PC-3 (cell line): ENCODE measurements at places on chromosomes 7 and 10.

- DNase-seq: no peak
Observed at GRCh38 chr10:85195596-85195995, 867.2 kb downstream of the CCSER2 start.

DNA sequence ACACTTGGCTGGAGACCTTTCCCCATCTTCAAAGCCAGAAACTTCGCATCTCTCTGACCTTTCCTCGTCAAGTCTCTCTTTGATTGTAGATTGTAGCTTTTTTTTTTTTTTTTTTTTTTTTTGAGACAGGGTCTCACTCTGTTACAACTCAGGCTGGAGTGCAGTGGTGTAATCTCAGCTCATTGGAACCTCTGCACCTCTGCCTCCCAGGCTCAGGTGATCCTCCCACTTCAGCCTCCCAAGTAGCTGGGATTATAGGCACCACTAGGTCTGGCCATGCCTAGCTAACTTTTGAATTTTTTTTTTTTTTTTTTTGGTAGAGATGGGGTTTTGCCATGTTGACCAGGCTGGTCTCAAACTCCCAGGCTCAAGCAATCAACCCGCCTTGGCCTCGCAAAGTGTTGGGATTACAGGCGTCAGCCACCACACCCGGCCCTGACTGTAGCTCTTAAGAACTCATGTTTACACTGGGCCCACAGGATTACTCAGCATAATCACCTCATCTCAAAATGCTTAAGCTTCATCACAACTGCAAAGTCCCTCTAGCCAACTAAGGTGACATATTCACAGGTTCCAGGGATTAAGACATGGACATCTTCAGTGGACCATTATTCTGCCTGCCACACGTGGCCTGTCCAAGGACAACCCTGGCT, 11.7 kb downstream of the POLL start:
- peak; percentile 56 for DNase-seq

- no peak for DNase-seq
Observed at GRCh38 chr10:95578619-95579018, 17.4 kb upstream of the SORBS1 start.

- no peak for DNase-seq
Observed at GRCh38 chr7:7703427-7703826, 15.0 kb downstream of the RPA3 start.

GRCh38 chr7:108204281-108204796, 74.2 kb upstream of the LAMB4 start:
- DNase-seq: no peak

- DNase-seq: peak; percentile 52
Observed at GRCh38 chr7:89623018-89623672, 531.1 kb upstream of the STEAP1 start.

DNA sequence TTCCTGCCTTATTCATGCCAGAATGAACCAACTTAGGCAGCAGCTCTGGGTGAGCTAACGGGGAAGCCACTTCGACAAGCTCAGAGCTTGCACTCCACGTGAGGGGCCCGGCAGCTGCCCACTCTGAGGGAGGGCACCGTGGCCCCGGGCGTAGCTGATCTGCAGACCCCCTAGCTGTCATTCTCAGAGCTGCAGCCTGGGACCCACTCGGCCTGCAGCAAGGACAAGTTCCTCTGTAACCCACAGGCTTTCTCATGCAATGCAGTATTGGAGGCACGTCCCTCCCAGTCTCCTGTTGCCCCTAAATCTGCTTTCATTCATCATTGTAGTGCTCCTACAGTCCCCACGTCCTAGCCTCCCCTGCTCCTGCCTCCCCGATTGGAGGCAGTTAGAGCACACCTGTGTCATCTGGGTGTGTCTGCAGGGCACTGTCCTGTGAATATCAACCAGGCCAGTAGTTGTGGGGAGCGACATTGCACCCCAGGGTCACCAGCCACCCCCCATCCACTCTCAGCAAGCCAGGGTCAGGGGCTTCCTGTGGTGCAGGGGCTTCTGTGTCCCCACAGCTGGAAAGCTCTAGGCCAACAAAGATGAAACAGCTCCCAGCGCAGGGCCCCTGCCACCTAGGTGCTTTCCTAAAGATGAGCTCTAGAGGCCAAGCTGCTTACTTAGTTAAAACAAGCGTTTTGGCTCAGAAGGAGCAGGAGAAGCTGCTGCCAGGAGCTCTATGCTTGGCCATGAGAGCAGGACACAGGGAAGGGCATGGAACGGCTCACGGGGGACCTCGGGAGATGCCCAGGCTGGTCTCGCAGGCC, 333.6 kb downstream of the ADARB2 start:
- no peak for DNase-seq

DNA sequence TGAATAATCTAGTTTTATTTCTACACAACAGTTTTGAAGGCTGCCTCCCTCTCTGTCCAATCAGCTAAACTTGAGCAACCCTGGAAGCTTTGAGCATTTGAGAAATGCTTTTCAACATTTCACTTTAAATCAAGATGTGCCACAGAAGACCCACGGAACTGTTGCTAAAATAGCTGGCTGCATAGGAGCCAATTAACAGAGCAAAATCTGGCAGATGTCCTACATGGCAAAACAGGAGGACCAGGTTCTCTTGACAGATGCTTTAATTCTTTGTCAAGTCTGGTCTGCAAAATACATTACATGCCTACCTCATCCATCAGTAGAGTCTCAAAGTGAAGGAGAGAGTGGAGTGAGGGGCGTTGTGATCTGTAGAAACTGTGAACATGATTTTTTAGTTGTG, 185.9 kb downstream of the DPY19L1 start:
- DNase-seq: no peak

DNA sequence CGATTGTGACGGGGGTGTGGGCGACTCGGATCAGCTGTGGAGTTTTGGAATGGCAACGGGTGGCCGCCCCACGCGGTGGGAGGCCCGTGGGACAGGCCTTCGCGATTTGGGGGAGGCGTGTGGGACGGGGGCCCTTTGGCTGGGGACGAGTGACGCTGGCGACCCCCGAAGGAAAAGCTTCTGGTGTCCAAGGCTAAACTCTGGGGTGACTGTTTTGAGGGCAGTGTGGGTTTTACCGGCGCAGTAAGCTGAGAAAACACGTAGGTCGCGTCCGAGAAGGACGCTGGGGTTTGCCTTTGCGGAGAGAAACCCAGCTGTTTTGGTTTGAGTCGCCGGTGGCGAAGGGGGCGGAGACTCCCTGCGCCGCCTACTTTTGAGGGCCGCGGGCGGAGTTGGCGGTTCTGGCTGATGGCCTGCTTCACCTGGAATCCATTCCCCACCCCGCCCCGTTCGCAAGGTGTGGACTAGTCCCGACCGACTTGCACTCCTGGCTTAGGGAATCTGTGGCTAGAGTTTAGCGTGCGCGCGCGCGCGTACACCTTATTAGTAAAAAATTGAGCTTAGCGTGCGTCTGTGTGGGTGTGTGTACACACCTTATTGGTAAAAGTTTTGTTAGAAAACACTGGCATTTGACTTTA, 606 bp downstream of the TAX1BP1 start:
- peak; percentile 94 for DNase-seq

DNA sequence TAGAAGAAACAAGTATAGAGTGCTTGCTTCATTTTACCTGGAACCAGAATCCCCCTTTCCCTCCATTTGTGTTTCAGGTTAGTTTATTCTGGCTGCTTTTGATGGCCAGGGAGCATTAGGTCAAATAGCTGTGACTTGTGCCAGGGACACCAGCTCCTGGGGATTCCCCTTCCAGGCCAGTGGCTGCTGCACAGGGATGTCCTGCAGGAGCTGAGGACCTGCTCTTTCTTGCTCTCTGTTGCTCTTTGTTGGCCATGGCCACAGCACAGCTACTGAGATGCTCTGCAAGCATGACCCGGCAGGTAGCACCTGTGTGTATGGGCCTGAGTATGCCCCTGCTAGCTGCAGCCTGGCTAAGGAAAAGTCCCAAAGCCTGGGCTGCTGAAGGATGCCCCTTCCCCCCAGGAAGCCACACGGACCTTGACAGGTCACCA, 208.9 kb downstream of the EBF3 start:
- DNase-seq: no peak

GRCh38 chr10:128930515-128930914, 536.5 kb upstream of the MGMT start:
- DNase-seq: no peak

DNA sequence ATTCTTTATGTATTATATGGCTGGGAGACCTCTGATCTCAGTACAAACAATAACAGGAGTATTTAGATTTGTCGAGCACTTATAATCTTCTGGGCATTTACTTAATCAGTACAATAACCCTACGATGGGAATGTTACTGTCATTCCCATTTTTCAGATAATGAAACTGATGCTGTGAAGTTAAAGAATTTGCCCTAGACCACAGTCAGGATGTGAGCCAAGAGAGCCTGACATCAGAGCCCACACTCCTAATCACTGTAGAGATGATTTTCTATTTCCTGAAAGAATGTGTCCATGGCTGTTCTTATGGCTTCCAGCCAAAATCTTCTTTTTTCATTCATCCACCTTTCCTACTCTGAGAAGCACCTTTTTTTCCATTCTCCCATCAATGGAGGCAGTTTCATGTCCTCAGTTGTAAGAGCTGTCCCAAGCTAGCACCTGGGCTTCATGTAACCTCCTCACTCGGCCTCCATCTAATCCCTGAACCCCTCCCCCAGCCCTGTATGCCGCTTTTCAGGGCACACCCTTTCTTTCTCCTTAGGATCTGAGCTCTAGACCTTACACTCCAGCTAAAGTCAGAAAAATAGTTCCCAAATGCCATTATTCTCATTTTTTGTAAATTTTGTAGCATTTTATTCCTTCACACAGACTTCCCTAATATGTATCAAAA, 12.2 kb upstream of the CAV1 start:
- DNase-seq: peak; percentile 44

DNA sequence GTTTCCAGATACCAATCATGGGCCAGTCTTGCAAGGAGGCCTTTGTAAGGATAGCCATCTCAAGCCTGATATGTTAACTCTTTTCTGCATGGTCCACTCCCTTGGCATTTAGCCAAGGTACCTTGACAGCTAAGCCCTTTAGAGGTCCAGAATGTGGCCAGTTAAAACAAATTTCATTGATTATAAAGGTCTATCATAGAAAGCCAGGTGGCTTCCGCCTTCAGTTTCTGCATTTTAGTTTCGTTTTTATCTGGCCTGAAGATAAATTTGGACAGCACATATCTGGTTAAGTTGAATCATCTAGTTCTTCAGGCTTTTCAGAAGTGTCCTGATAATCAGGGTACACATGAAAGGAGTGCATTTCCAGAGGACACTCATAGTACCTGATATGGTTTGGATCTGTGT, 30.7 kb downstream of the ANKIB1 start:
- DNase-seq: no peak

GRCh38 chr10:33005322-33006301, 47.6 kb upstream of the ITGB1 start:
- DNase-seq: peak; percentile 100

DNA sequence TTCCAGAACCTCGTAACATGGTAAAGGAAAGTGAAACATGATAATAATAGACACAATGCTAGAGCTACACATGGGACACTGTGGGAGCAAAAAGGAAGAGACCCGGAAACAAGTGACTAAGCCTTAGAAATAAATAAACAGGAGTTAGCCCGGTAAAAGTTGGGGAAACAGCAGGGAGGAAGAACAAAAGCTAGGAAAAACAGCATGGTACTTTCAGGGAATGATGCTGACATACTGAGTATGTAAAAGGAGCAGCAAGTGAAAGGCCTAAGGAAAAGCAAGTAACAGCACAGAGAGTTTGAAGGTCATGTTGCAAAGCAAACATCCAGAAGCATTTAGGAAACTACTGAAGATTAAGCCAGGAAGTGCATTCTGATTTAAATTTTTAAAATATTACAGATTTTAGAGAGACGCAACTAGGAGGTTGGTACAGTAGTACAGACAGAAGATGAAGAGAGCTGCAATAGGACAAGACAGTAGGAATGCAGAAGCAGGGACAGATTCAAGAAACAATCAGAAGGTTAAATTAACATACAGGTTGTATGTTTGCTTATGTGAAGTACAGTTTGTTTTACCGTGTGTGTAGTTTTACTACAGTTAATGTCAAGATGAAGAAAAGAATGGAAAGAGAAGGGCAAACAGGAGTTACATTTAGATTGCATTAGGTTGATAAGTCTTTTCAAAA, 63.7 kb downstream of the ARHGAP12 start:
- peak; percentile 38 for DNase-seq

- no peak for DNase-seq
Observed at GRCh38 chr7:146754385-146754784, 637.8 kb downstream of the CNTNAP2 start.

GRCh38 chr10:13659887-13660550, 73.3 kb downstream of the PRPF18 start:
- DNase-seq: peak; percentile 27

GRCh38 chr7:107638594-107638993, 22.0 kb upstream of the SLC26A4 start:
- DNase-seq: no peak

DNA sequence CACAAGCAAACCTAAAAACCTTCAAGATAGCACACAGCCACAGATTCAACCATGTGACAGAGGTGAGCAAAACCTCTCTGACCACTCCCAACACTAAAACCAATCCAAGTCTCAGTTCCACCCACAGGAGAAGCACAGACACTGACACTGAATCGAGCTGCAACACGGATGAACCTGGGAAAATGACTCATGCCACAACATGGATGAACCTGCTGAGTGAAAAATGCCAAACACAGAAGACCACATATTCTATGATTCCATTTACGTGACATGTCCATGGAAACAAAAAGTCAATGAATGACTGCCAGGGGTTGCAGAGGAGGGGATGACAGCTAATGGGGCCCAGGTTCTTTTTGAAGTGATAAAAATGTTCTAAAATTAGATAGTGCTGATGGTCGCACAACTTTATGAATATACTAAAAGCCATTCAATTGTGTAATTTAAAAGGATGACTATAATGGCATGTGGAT, 22.0 kb downstream of the CYTH3 start:
- DNase-seq: no peak

- peak; percentile 86 for DNase-seq
Observed at GRCh38 chr7:43658718-43659548, 70.4 kb downstream of the COA1 start.

GRCh38 chr10:101938305-101939007, 94.9 kb upstream of the KCNIP2 start:
- peak; percentile 65 for DNase-seq

DNA sequence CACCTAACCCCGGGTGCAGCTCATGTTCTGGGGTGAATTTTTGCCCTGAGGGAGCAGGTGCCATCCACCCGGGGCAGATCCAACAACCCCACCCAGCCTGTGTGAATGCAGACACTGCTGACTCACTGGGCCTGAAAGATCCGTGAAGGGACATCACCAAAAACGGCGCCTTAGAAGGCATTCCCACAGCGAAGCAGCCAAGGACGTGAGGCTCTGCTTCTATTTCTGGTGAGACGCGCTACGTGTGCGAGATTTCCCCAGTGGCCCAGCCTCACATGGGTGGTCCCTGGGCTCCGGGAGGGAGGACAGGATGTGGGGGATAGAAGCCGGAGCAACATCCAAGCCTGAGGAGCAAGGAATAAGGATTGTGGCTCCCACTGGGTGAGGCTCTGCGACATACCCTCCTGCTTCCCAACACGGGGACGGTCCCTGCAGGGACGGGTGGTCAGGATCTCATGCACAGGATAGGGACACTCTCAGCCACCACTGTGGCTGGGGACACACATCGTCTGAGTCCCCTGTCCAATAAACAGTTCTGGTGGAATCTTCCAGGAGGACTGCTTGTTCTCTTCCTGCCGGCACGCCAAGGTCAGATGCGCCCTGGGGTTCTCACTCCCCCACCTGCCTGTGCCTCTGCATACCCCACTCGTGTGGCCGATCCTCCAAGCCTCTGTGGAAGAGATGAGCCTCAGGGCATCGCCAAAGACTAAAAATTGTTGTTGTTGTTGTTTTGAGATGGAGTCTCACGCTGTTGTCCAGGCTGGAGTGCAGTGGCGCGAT, 70.2 kb downstream of the ZRANB1 start:
- no peak for DNase-seq
